Retina (tissue), 1 donor: ENCODE measurements at places on chromosomes 7 and 10.

GRCh38 chr10:80966326-80966986, 428.8 kb downstream of the SH2D4B start:
- DNase-seq, result no peak

DNA sequence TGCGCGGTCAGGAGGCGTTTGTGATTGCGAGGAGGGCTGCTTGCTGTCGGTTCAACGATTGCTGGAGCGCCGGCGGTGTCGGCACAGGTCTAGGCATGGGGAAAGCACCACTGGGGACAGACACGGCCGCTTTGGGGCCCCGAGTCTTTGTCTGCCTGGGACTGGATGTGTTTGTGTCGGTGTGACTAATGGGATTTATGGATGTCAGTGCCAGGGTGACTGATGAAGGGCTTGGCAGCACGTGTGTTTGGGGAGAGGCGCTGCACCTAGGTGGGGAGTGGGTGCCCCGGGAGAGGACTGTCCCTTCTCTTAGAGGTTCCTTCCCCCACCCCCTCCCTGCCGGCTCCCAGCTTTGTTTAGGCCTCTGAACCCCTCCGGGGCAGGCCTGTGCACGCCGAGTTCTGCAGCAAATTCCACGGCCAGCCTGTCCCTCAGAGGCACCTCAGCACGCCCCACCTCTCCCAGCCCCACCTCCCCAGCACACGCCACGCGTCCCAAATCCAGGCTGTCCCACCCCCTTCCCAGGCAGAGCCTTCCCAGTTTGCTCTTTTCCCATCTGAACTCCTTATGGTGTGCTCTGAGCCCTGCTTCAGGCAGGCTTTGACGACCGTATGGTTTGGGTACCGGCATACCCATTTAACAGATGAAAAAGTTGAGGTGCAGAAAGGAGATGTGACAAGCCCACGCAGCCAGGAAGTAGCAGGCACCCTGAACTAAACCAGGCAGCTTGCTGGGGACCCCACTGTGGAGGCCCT, 6.4 kb upstream of the TNRC18 start:
- DNase-seq, result no peak

- DNase-seq, result no peak
Observed at GRCh38 chr10:22579826-22580225, 134.6 kb downstream of the PIP4K2A start.

GRCh38 chr7:25066253-25066652, 58.8 kb downstream of the CYCS start:
- no peak for DNase-seq

GRCh38 chr10:108615576-108616320, 1307.6 kb downstream of the XPNPEP1 start:
- DNase-seq, result no peak

DNA sequence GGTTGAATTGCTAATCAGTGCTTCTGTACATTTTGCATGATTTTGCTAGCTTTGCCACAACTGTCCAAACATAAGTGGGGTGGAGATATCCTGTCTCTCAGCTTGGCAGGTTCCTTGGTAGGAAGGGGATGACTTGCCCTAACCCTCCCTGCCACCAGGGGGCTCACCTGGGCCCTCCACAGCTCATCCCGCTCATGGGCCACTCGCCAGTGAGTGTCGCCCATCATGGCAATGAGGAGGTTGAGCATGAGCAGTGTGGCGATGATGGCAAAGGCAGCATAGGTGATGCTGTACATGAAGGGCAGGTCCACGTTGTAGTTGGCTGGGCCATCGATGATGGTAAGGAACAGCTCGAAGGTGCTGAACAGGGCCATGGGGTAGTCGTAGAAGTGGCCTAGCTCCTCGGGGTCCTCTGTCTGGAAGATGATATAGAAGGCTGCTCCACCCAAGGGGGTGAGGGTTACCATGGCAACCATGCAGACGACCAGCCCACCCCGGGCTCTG, 12.2 kb downstream of the TRPV6 start:
- no peak for DNase-seq

- peak; percentile 18 for DNase-seq
Observed at GRCh38 chr7:94375691-94376090, 19.0 kb upstream of the COL1A2 start.

- DNase-seq, result no peak
Observed at GRCh38 chr10:49177391-49178355, 10.5 kb downstream of the TMEM273 start.

DNA sequence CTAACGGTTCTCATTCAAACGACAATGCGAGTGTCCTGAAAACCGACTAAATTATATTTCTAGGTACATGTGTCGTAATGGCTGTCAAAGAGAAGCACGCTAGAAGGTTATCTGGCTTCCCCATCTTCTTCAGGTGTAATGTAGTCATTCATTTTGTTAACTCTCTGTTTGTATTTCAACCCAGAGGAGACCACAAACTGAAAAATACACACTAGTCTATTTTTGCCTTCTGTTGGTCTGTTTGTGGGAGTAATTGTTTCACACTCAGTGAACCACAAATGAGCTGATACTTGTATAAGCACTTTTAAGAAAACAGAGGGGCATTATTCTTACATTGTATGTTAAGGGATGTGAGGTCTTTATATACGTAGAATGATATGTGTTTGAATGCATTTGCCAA, 305.9 kb downstream of the GATA3 start:
- no peak for DNase-seq

GRCh38 chr7:14886533-14886932, 16.0 kb downstream of the DGKB start:
- DNase-seq, result no peak

DNA sequence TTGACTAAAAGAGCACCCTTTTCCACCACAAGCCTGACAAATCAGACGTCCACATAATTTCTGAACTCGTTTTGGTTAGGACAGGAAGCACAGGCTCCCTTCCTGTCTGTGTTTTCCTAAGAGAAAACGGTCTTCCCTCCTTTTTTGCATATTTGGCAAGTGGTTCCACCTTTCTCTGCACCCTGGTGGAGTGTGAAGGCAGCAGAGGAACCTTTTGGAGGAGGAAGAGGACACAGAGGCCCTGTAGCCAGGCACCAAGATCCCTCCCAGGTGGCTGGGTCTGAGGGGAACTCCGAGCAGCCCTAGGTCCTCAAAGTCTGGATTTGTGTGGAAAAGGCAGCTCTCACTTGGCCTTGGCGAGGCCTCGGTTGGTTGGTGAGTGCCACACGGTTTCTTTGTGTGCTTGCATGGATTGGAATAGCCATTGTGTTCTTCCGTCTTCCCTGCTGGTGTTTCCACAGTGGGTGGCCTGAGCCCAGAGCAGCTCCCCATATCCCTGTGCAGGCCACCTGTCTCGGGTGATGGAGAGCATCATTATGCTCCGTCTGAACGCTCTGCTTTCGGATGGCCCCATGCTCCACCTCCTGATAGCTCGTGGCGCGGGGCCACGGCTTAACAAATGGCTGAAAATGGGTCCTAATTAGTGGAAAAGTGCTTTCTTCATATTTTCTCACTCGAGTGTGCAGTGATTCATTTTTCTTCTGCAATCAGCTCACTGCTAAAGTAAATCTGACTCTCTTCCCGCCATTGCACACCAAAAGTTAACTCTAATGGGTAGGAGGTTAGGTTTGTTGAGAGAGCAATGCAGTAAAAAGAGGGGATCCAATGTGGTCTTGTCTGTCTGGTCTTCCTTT, 4.2 kb downstream of the IKZF1 start:
- DNase-seq, result no peak

DNA sequence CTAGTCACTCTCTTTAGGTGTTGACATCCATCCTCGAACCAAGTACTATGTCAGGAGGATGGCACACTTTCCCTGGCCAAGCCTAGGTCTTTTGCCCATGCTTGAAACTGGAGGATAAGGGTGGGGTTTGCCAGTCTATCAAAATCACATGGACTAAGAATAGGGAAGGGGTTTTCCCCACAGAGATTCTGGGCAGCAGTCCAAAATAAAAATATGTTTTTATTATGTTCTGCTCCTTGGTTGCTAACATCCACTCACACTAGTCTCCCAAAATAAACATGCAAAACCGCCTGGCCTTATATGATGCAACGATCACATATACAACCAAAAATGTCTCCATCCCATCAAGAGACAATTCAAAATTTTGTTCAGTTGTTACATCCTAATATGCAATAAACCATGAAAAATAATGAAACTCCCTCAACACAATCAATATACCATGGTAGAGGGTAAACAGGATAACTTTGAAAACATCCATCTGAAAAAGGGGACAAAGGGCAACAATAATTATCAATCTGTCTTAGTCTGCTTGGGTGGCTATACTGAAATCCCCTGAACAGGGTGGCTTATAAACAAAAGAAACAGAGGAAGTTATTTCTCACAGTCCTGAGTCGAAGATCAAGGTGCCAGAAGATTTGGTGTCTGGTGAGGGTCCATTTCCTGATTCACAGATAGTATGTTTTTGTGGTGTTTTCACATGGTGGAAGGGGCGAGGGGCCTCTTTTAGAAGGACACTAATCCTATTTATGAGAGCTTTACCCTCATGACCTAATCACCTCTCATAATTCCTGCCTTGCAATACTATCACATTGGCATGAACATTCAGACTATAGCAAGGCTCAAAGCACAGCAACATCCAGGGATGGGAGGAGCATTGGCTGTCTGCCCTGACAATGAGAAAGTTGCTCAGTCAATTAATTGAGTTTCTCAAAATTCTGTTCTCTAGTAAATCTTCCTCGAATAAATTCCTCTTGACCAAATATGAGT, 159.3 kb downstream of the ETV1 start:
- no peak for DNase-seq

DNA sequence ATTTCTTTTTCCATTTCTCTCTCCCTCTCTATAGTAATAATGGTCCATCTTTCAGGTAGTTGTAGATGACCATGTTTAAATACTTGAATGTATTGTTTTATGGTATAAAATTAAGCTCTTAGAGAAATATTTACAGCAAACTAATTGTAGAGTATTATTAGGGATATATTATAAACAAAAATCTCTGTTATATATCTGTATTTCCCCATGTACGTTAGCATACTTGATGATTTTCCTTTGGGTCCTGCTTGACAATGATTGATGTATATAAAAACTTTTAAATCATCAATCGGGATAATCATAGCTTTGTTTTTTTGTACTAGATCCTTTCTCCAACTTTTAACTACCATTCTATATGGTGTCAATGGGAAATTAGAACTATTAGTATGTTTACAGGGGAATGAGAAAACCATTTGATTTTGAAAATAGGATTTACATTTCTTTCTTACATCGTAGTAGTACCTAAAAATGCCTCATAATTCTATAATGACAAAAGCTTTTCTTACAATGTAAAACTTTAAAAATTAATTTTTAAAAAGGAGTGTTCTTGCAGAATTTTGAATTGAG, 117.5 kb upstream of the CDK13 start:
- DNase-seq, result no peak

DNA sequence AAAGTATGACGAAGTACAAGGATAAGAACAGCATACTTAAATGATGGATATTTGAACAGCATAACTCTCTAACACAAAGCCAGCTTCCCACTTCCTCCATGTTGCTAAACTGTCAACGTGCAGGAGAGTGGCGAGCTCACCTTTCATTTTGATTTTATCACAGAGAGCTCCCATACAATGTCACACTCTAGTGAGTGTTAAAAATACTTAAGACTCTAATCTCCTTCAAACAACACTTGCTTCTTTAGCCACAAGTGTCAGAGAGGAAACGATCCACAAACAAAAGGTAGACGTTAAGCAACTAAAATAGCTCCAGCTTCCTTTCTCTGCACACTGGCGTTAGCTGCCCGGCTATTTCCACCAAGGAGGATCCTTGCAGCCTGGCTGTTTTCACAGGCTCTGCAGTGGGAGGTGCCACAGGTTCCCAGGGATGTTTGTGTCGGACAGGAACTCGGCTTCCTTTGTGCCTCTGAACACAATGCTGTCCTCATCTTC, 194.6 kb downstream of the COBL start:
- peak; percentile 26 for DNase-seq

DNA sequence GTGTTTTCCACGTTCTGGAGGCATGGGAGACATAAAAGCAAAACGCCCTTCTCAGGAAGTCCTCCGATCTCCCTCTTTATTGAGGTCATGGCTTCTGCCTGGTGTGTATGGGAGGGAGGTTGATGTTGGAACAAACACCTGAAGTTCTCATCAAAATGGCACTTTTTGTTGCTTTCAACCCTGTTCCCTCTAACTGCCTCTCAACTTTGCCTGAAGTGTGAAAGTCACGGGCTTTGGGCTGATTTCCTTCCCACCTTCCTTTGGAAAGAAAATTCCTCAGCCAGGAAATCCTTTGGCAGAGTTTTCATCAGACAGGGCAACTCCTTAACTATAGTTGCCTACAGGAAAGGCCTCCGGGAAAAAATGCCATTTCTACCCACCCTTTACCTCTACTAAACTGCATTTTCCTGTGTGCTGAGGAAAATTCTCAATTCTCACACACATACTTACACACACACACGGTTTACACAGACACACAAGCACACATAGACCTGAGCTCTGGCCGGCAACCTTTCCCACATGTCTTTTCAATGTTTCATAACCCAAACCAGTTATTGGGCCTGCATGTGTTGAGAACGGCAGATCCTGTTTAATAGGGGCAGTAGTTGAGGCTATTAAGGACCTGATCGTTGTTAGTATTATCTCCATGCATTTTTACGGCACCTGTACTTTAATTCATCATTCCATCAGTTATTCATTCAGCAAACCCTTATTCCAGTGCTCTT, 36.4 kb downstream of the CYP17A1 start:
- DNase-seq, result no peak

DNA sequence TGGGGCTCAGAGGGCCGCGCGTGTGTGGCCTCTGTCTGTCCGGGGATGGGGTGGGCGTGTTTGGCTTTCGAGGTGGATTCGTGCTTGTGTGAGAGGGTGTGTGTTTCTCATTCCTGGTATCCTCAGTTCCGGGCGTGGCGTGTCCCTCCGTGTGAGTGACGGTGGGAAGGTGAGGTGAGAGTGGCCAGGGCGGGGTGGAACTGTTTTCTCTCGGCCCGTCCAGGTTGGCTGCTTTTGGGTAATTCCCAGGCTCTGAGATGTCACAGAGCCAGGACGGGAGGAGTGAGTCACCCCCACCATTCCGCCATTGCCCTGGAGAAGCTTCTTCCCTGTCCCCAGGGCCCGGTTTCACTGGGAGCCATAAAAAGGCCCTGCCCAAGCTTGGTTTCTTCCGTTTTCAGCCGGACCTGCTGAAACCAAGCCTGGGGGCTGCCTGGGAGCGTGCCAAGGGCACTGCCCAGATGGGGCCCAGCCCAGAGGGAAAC, 21.3 kb upstream of the CLDN4 start:
- DNase-seq, result no peak

DNA sequence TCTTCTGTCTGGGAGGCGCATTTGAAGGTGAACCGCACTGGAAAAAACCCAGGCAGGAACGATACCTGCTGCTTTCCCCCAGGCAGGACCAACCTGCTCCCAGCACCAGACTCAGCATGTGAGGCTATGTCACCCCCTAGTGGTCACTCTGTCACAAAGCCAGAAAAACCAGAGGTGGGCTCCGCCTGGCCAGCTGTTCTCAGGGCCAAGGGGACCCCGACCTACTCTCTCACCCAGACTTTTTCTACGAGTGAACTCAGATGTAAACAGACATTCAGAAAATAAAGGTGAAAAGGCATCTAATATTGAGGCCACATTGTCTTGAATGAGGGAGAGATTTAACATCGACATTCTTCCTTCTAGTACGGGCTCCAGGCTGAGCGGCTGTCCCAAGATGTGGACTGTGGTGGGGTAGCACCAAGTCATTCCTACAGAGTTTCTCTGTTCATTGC, 117.3 kb downstream of the PRKAG2 start:
- DNase-seq, result peak; percentile 82
